ENCODE measurements at places on chromosomes 2 and 18. TPM values are rescaled to one million over a fixed set of nuclear protein-coding genes. Genes with fewer than 3 reads are reported as not detected.

- DNase-seq = no peak
Observed at GRCh38 chr2:44542520-44542919, 180.8 kb downstream of the CAMKMT start.

BBS5 gene
- 4.3 TPM for total RNA-seq

DNA sequence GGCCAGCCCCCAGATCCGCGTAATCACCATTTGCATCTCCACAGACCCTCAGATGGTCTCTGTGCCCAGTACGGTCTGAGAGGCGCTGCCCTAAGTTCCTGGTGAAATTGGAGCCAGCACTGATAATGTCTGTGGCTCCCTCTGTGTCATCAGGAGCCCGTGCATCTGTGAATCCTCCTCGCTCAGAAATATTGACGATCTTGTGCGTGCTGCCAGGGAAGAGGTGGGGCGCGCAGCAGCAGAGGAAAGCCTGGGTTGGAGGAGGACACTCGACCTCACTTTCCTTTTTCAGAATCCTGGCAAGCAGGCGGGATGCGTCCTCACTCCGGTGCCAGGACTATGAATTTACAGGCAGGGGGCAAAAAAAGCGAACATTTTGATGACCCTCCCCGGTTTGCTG lies 686.1 kb upstream of the SALL3 start:
- no peak for DNase-seq

DNA sequence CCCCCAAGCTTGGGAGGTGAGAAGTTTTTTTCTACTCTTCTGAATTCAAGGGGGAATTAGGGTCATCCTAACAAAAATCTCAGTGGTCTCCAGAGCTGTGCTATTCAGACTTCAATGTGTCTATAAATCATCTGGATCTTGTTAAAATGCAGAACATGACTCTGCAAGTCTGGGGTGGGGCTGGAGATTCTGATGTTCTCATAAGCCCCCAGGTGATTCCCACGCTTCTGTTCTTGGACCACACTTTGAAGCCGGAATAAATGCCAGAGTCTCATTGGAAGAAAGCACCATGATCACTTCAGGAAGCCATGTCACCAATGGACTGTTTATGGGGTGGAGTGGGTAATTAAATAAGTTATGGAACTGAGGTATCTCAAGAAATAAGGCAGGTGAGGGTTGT lies 22.2 kb upstream of the SLC16A14 start:
- no peak for DNase-seq

GRCh38 chr2:134305109-134305491 lies 51.2 kb downstream of the MGAT5 start:
- DNase-seq = no peak

DNA sequence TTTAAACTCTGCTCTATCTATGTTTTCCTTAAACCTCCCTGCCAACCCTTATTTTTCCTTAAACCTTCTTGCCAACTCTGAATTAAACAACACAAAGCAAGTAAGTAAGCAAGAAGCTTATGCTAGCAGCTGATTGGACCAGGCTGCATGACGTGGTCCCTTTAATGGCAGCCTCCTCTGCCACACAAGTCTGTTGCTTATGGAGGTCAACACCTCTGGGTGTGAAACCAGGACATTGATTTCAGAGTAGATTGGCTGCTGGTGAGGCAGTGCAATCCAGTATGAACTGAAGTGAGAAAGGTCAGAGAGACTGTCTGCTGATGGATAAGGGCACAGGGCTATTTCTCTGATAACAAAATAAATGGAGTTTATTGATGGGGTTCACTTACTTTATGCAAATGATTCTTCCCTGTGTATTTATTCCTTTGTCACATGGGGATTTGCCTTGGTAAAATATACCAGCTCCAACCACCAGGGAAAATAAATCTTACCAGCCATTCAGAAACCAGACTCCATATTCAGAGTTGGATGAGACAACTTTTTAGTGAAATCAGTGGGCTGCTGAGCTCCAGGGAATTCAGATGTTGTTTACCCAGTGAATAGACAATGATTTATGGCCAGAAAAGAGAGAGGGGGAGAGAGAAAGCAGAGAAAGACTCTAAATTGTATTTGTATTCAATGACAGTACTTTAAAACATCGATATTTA lies 112.2 kb upstream of the NCKAP5 start:
- DNase-seq = no peak

DNA sequence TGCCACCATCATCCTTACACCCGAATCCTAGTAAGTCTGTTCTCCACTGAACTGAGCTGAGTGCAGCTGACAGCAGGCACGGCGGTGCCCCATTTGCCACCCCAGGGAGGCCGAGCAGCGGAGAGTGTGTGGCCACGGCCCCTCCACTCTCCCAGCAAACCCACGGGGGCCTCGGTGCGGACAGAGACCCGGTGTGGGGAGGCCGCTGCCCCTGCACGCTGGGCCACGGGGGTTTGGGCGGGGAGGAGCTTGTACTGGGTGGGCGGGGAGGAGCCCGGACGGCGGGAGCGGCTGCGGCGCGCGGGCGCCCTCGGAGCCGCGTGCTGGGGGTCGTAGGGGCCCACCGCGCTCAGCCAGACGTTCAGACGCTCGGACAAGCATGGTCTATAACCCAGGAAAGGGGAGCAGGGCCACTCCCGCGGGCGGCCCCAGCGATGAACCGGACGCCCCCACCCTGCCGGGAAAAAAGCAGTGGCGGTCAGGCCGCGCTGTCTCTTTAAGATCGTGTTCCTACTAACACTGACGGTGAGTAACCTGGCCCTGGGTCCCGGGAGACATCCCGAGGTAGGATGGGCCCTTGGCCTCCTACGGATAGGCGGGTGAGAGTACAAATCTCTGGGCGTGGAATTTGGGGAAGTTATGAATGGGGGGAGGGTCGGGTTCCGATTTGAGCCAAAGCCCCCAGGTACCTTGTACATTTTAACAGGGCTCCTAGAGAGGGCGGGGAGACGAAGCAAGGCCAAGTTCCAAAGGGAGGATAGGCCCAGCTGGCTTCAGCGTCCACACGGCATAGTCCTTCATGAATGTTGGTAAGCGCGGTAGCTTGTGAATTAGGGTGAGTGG lies at the start of gene ITPRIPL1:
ITPRIPL1 (plus strand) TSS at position 277 of the 843 bp plus-strand sequence; CDS start at position 800, 523 bp downstream.
- no peak for DNase-seq

- DNase-seq = no peak
Observed at GRCh38 chr2:232887171-232887850, 17.2 kb downstream of the SNORC start.

GRCh38 chr2:105388971-105389381 lies 9.9 kb downstream of the FHL2 start:
- DNase-seq = peak; percentile 64

ASPRV1 gene
- not detected for total RNA-seq

- DNase-seq = no peak
Observed at GRCh38 chr18:22822841-22823508, 110.2 kb upstream of the RBBP8 start.

DNA sequence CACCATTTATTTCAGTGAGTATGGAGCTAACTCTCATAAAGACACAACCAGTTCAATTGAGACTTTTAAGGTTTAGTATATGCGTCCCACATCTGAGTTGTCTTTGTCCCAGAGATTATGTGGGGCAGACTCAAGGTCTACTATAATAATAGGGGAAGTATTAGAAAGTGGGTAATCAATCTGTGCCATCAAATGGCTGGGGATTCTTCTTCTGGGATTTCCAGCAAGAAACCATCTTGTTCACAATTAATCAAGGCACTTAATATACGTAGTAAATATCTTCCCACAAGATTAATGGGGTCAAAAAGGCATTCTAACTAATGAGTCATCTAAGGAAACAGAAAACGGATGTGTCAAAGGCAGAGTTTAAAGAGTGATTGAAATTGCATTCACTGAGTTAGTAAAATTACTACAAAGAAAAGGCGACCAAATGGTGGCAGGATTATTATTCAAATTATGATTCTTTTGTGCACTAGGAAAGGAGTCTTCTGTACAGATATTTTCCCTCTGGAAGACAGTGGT lies 179.8 kb upstream of the REG3G start:
- no peak for DNase-seq

CABYR gene
- 9.5 TPM for total RNA-seq
